ENCODE measurements at places on chromosomes 5 and 9.

GRCh38 chr5:120236360-120236759, 227.7 kb upstream of the PRR16 start:
- DNase-seq = no peak

DNA sequence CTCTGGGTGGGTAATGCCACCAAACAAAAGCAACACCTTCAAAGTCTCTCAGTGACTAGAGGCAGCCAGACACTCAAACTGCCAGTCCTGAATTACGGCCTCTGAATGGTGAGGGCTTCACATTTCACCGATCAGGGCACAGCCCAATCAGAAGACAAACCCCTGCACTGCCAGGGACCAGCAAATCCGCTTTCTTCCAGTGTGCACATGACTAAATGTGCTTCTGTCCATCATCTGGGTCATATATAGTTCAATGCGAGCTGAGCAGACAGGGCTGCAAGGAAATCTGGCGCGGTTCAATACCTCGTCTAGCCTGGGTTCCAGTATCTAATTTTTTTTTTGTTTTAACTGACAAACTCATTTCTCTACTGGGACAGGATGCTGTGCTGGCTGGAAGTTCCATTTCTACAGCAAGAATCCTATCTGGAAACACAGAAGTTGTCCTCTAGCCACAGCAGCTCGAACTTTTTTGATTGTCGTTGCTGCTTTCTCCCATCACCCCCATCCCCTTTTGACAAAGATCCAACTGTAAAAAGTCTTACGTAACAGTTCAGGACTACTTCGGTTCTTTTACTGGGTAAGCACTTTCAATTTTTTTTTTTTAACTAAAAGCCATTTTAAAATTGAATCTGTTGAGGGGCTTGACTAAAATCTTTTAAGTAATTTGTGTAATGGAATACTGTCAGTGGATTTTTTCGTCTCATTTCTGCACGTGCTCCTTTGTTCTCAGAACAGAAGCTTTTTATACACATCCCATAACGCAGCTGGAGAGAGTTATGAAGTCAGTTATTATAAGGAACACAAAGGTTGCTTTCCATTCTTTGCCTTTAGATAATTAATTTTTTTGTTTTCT, 112.7 kb downstream of the NR6A1 start:
- DNase-seq = peak; percentile 95

DNA sequence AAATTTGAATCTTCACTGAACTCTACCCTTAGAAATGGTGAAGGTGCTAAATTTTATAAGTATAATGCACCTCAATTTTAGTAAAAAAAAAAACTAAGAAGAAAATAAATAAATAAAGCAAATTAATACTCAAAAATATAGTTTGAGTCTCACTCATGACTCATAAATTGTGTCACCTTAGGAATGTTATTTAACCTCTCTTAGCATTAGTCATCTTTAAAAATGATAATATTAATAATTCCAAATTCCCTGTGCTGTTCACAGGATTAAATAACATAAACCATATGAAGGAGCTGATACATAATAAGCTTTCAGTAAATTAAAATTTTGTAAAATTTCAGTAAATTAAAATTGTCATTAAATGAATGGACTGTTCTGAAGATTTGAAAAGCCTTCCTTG, 339.8 kb upstream of the RGMB start:
- no peak for DNase-seq

- DNase-seq = no peak
Observed at GRCh38 chr5:95711501-95712346, 19.4 kb upstream of the RHOBTB3 start.

DNA sequence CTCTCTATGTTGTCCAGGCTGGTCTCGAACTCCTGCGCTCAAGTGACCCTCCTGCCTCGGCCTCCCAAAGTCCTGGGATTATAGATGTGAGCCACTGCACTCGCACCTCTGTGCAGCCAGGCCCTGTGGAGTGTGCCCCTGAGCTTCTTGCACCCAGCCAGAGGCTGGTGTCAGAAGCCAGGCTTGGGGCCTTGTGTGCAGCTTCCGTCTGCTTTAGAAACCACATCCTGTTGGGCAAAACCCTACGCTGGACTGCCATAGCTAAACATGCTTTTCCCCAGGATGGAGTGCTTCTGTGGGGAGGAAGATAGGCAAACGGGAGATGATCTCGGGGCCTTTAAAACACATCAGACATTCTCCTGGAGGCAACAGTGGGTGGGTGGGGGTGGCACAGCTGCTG, 40.1 kb downstream of the PRRT1B start:
- no peak for DNase-seq

DNA sequence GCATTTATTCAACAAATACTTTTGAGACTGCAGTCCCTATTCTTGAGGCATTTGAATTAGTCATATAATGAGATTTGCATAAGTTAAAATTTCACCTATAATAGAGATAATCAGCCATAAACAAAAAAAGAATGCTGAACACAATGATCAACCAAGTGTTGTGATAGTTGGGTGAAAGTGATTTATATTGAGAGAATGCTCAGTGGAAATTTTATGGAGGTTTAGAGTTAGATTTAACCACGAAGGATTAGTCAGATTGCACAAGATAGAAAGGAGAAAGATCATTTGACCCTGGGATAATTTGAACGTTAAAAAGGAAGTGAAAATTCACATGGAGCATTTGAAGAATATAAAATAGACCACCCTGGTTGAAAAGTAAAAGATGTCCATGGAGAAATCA, 356.2 kb downstream of the NPR3 start:
- no peak for DNase-seq

- no peak for DNase-seq
Observed at GRCh38 chr5:143352691-143353090, 50.8 kb downstream of the NR3C1 start.
